ENCODE measurements at places on chromosomes 7 and 10.

GRCh38 chr10:1575481-1576244 lies 161.7 kb downstream of the ADARB2 start:
- no peak for DNase-seq

- DNase-seq, result no peak
Measured at GRCh38 chr10:70733051-70733450, 52.1 kb downstream of the TBATA start.

GRCh38 chr7:108283252-108283651 lies 153.1 kb upstream of the LAMB4 start:
- DNase-seq, result no peak

DNA sequence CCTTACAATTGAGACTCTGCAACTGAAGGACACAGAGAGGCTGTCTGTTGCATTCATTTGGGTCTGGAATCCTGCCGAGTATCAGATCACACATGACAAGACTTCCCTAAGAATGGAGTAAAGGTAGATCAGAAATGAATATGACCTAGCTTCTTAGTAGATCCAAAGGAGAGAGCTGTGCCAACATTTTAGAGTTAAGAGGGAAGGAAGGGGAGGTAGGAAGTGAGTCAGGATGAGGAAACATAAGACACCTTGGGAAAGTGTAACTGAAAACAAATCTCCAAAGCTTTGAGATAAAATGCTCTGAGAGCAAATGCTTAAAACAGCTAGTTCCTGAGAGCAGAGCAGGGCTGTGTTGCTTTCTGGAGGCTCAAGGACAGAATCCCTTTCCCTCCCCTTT lies 6.1 kb upstream of the SLC25A13 start:
- no peak for DNase-seq

- DNase-seq, result no peak
Measured at GRCh38 chr7:123867225-123867624, 22.3 kb downstream of the HYAL4 start.

DNA sequence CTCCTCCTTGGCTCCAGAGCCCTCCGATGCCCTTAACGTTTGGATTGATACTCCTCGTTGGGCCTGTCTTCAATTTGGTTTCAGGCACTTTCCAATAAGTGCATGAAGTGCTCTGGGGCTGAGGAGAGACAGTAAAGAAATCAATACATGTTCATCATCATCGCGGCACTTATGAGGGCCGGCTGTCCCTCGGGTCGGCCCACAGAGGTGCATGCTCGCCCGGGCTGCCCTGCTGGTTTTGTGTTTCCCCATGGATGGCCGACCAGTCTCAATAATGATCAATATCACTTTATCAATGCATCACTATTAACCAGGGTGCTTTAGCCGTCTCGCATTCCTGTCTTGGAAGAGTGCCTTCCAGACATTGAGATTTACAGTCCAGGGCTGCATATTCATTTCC lies 154.2 kb downstream of the EBF3 start:
- DNase-seq, result no peak

GRCh38 chr7:99762680-99763327 lies 21.2 kb downstream of the CYP3A4 start:
- DNase-seq, result no peak

- no peak for DNase-seq
Measured at GRCh38 chr7:106127984-106128780, 16.1 kb upstream of the SYPL1 start.

DNA sequence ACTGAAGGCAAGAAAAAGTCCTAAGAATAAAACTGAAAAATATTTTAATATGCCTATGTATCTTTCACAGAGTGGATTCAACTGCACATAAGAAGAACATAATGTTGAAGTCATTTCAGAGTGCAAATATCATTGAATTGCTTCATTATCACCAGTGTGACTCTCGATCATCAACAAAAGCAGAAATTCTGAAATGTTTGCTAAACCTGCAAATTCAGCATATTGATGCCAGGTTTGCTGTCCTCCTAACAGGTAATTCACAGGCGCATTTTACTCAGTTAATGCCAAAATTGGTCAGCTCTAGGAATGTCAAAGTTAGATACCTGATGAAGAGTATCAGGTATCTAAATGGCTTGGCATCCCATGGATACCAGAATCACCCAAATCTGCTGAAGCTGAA lies 52.0 kb downstream of the GDI2 start:
- DNase-seq, result no peak

DNA sequence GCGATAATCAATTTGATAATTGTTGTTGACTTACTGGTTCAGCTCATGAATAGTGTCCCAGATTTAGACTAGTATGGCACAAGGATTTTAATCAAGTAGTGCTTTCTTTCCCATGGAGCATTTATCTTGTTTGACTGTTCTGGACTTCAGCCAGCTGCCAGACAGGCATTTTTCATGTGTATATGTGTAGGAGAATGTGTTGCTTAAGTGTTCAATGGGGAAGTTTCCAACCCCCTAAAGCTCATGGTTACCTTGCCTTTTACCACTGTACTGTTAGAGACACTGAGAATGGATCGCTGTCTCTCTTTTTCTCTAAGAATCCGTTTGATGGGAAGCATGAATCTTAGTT lies 103.9 kb downstream of the LRRC4 start:
- no peak for DNase-seq

DNA sequence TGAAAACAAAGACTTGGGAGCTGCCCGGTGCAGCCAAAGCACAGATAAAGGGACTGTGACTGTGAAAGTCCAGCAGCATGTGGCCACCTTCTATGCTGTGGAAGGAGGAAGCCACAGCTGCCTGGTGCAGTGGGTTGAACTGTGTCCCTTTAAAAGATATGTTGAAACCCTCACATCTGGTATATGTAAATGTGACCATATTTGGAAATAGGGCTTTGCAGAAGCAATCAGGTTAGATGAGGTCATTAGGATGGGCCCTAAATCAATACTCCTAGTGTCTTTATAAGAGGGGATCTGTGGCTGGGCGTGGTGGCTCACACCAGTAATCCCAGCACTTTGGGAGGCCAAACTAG lies 136.9 kb downstream of the GLI3 start:
- no peak for DNase-seq

DNA sequence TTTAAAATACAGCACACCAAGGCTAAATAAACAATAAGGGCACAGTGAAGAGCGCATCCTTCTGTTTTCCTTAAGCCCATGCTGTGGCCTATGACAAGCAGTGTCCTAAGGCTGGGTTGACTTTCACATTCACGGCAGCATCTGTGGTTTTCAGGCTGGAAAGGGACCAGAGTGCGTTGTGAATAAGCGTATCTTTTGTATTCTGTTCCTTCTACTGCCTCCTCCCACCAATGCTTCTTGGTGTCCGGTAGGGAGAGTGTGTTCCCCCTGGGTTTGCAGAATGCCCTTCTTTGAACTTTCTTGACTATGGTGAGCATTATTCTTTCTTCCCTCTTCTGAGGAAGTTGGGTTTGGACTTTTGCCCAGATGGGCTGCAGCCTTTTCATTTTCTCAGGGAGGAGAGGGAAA lies 73.6 kb downstream of the ABCA13 start:
- no peak for DNase-seq

GRCh38 chr10:130689743-130690626 lies 553.8 kb downstream of the GLRX3 start:
- DNase-seq, result no peak

DNA sequence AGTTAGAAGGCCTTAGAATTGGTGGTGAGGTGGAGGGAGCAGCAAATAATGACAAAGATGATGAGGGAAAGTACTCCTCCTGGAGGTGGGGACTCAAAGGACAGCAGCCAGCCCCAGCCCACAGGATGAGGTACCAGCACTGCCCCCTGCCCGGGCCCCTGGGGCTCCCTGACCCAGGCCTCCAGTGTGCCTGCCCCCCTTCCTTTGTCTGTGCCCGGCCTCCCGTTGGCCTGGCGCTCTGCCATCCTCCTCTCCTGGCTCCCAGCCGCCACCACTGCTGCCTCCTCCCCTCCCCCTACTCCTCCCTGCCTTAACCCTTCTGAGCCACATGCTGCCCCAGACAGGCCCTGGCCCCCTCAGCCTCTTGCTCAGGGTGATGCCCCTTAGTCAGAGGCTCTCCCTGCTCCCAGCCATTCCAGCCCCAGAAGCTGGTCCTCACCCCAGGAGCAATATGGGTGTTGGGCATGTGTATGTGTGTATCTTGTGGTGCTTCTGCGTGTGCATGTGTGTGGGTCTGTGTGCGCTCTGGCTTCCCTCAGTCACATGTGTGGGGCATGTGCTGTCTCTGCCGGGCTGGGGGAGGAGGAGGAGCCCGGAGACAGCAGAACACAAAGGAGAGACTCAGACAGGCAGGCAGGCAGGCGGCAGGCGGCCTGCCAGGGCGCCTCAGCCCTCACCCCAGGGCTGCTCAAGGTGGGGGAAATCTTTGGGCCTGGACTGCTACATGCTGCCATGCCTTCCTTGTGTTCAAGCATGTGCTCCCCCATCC lies 2.6 kb downstream of the LDB1 start:
- no peak for DNase-seq

GRCh38 chr10:123942114-123942861 lies 50.7 kb upstream of the CPXM2 start:
- no peak for DNase-seq

All from Panc1 (cell line).